ENCODE measurements at places on chromosomes 1 and 21.
A peak's percentile ranks its signal among the peaks of the same experiment; 100 is the strongest.

DNA sequence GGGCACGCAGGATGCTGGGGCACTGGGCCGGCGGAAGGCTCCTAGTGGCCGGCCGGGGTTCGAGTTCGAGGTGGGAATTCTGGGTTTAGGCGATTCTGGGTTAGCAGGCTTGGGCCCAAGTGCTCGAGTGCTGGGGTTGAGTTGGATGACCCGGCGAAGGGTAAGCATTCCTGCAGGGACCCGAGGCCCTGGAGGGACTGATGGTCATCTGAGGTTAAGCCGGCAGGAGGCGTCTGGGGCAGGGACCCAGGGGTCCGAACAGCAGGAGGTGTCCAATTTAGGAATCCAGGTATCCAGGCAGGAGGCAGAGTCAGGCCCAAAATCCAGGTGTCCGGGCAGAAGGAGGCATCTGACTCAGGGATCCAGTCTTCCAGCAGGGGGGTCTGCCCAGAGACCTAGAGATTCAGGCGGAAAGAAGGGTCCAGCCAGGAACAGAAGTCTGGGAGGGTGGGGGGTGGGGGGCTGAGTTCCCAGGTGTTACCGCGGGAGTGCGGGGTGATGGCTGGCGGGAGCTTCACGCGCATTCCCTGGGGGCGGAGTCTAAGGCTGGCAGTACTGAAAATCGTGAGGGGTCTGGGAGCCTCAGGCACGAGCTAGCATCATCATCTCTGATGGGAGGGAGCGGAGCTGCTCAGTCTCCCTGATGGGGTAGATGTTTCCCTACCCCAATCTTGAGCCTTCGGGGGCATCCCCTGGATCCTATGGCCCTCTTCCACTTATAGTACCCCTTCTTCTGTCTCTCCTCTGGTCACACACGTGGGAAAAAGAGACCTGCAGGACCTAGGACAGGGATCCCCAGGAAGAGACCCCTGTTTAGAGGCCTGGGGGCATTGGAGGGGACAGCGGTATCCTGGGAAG is 585 bp downstream of the GPR3 start:
- no peak for DNase-seq

DNA sequence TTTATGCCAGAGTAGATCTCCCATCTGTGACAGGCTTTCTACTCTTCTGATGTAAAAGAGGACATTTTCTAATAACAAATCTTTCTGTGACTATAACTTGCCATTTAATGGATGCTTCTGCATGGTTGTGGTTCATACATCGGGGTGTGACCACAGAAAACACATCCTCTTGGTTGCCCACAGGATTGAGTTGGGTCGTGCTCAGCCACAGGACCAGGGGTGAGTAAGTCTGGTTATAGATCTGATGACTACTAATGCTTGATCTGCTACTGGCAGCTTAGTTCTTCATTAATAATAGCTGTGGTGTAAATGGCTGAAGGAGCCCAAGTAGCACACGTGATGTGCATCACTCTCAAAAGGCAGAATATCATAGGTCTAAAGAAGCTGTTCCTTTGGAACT is 328.2 kb downstream of the RWDD3 start:
- no peak for DNase-seq

DNA sequence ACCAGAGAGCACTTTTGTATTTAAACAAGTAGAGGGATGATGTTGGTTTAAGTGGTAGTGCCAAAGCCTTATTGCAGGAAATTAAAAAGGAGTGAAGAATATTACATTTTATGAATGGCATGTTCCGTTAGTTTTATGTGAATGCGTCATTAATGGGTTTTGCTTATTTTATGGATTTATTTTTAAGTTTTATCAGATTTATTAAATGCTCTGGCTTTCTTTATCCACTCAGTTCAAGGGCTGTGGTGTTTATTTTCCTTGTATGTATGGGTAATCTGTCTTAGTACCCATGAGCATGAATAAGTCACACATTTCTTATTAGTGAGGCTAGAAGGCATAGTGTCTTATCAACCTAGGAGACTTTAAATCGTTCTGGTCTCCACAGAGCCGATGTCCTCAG is 41.6 kb upstream of the NBL1 start:
- DNase-seq, result no peak

DNA sequence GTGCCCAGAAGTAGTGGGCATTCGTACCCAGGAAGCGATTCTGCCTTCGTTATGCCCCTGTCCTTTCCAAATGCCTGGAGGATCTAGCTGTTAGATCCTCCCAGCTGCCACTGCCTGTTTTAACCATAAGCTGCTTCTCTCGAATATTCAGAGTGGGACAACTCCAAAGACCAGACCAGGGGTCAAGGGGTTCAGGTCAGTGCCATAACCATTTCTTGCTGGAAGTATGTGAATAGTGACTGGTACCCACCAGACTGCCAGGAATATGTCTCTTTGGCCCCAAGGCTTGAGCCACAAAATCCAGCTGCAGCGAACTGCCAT is 914 bp upstream of the MTF1 start:
- no peak for DNase-seq

DNA sequence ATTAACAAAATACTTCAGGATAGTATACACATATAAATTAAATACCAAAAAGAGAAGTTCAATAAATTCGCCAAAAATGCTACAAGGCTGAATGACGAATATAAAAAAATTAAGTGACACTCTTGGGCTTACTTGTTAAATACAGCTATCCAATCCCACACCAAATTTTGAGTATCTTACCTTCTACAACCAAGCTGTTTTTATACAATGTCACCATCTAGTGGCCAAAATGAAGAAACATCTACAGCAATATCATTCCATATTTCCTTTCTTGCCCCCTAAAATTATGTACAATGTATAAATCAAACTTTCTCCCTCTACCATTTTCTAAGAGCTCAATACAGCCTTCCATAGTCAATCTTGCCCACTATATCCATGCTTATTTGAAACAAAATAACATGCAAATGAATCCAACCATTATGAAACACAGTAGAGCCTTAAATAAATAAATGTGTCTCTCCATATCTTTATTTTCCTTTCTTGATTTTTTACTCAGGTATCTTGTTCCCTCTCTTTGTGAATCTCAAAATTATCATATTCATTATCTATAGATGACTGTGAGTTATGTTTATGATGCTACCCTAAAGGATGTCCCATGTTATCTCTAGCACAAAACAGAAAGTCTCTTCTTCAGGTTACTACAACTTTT is 86.3 kb downstream of the ACBD6 start:
- DNase-seq, result peak; percentile 41

GRCh38 chr1:53348486-53349368 is 20.9 kb upstream of the LRP8 start:
- DNase-seq, result no peak

DNA sequence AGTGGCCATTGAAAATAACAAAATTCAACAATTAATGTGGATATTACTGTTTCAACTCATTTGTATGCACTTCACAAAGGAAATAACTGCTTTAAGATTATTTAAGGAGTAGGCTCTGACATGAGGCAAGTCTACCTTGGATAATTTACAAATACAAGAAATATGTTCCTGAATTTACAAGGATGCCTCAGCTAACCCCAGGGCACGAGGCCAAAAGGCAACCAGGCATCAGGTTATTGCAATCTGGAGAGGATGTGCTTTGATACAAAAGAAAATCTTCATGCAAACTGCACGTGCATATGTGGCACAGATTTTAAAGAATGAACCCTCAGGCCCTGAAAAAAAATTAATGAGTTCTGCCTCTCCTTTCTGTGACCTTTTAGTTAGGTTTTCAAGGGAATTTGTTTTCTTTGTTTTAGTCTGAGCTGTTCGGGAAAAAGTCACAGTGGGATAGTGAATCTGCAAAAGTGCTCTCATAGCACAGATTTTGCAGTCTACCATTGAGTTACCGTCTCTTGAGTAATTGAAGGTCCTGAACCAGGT is 1304.2 kb upstream of the ADGRL4 start:
- no peak for DNase-seq

- DNase-seq, result no peak
Observed at GRCh38 chr1:155966135-155966534, 12.2 kb downstream of the ARHGEF2 start.

DNA sequence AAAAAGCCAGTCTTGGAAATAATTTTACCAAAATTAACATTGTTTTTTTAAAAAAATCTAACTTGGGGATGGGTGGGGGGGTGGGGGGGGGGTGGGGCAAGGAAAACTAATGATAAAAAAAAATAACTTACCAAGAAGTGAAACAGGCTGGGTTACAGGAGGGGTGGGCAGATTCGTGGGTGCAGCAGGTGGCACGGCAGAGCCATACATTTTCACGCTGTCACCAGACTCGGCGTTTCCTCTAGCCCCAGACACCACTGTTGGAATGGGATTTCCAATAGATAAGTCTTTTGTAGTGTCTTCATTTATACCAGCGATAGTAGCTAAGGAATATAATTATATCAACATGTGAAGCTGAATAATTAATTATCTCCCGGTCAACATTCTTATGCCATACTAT is 25.4 kb downstream of the SOD1 start:
- no peak for DNase-seq

DNA sequence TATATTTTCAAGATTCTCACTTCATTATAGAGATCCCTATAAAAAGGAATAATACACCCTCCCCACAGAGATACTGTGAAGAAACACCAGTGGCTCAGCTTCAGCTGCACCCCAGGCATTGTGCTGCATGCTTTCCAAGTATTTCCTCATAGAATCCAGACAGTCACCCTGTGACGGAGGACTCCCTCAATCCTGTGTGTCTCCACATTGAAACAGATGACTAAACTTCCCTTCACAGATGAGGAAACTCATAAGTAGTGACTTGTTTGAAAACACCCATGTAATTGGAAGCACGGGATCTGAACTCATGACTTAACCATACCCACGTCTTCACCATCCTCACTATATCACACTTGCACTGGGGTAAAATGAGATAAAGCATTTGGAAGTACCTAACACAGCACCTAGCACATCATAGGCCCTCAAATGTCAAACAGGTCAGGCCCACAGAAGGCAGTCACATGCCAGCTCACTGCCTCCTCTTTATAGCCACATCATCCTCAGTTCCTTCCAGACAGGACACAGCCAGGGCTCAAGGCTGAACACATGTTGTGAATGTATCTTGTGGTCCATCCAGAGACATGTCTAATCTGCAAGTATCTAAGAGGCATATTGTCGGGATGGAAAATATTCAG is 55.2 kb downstream of the GPR161 start:
- no peak for DNase-seq

GRCh38 chr1:69485616-69486015 is 82.1 kb upstream of the LRRC7 start:
- DNase-seq, result no peak

DNA sequence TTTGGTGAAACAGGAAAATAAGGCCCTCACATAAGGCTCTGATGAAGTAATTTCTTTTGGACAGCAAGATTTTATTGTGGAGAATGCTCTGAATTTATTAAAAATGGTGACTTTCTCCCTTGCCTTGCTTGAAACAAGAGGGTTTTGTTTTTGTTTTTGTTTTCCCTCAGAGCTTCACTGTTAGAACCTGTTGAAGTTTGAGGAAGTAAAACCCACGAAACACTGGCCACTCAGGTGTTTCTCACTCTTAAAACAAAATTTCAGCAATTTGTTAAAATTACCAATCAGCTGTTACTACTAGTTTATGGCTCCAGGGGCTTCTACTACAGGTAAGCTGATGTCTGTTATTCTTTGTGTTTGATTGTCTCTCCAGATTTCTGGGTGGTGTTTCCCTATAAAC is 112.6 kb upstream of the B3GALT2 start:
- no peak for DNase-seq
